ENCODE measurements at places on chromosomes 12 and 14.

GRCh38 chr14:98348505-98348904, 923.5 kb downstream of the BCL11B start:
- DNase-seq: no peak

DNA sequence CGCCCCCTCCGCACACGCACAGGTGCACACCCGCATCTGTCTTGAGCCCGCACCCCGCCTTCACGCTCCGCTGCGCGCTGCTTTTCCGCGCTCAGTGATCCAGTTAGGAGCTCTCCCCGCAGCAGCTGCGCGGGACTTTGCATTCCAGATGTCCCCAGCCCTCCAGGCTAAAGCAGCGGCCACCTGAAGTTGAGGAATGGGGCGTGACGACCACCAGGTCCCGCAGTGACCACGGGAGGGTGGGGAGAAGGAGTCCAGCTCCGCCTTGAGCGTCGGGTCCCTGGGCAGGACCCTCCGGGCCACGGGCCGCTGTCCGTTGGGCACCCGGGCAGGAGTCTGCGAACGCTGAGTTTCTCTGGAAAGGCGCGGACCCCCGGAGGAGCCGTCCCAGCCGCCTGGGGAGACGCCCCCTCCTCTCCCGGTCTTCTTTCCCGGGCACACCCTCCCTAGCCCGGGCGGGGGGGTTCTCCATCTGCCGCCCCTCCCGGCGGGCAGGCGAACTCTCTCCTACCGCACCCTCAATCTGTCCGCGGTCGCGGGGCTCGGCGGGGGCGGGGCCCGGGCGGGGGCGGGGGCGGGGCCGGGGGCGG, 334 bp upstream of the TMEM132C start:
- no peak for DNase-seq

DNA sequence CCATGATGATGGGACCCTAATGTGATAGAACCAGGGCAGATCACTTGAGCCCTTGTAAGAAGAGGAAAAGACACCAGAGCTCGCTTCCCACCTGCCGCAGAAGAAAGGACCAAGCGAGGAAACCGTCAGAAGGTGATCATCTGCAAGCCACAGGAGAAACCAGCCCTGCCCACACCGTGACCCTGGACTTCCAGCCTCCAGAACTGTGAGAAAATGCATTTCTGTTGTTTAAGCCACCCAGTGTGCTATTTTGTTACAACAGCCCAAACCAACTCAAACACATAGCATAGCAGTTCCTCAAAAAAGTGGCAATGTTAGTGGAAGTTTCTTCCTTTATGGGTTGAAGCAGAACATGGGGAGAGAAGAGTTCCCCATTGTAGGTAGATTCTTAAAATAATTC, 107.9 kb upstream of the BCL2L14 start:
- DNase-seq: no peak

DNA sequence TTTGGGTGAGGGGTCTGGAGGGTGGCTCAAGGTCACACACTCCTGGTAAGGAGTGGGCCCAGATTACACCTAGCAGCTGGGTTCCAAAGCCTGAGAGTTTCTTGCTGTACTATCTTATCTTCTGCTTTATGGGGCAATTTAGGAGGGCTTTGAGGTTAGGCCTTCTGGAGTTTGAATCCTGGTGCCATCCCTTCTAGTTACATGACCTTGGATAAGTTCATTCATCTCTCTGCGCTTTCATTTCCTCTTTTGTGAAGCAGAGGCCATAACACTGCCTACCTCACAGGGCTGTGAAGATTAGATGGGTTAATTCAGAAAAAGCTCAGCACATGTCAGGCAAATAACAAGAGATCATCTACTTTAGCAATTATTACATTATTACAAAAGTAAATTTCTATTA, 7.4 kb upstream of the KRT77 start:
- DNase-seq: no peak

- no peak for DNase-seq
Measured at GRCh38 chr14:77228056-77228455, 43.0 kb downstream of the NGB start.

DNA sequence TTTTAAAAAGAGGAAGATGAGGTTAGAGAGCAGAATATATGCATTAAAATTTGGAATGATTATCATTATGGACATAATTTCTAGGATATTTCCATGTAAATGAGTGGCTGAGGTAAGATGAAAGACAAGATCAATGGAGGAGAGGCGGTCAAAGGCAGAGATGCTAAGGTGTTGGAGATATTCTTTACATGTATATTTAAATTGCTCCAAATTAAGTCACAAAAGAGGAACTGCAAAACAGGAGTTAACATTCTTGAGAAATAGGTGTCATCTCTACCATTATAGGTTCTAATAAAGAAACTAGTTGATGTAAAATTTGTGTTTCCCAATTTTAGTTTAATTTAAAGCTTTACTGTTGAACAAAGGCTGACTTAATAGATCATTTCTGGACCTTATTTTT, 268.5 kb upstream of the PPFIA2 start:
- DNase-seq: no peak

DNA sequence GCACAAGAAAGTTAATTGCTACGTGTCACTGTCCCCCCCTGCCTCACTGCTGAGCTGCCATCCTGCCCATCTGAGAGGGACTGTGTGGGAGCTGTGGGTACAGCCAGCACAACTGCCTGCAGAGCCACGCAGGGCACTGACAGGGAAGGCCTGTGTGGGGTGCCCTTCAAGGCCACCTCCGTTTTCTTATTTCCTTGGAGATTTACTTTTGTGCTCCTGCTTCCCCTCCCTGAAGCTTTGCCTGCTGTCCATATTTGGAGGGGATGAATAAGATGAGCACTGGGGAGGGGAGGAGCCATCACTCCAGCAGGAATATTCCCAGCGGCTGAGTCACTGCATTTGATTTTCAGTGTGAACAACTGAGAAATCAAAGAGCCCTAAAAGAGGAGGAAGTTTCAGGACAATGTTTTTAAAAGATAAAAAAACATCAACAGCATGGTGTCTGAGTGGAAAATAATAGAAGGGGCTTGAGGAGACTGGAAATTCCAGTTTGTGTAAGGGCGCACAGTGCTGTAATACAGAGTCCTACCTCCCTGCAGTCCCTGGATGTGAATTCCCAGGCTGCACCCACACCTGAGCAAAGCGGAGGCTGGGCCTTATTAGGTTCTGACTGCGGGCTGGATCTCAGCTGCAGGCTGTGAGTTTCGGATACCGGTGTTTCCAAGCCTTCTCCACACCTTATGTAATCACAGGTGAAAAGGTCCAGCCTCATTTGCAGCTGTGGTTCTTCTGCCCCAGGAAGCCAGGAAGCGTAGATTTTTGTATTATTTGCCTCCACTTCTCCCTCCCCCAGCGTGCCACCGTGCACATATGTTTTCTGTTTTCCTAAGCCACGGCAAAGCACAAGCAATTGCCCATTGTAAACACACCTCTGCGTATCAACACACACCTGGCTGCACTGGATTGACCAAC, 192.6 kb upstream of the BCL2L14 start:
- no peak for DNase-seq

DNA sequence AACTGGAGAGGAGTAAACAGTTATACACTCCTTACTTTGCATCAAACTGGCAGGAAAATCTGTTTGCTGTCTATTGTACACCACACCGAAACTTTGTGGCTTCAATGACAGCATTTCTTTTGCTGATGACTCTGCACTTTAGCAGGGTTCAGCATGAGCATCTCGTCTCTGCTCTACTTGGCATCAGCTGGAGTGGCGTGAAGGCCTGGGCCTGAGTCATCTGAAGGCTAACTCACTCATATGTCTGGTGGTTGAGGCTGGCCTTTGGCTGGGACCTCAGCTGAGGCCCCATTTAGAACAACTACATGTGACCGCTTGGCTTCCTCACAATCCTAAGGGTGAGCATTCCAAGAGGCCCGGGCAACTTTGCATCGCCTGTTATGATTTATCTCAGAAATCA, 28.7 kb upstream of the REP15 start:
- DNase-seq: no peak
